Effector memory CD4-positive, alpha-beta T cell (primary cell): ENCODE measurements at places on chromosomes 7 and 10.

DNA sequence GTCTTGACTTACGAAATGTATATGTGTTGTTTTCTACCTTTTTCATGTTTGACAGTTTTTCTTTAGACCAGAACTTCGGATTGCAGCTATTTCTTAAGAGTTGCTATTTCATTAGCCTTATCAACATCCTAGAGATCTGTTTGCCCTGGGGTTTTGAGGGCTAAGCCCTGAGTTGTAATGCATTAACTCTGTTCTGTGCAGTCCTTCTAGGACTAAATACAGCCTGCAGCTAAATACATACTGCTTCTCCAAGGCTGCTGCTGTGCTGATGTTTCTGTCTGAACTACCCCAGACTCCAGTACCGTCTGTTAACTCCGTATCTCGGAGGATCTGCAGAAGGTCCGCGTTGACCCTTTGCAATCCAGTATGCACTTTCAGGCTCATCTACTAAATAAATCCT, 26.5 kb downstream of the KIAA1217 start:
- no peak for DNase-seq

- DNase-seq: no peak
Observed at GRCh38 chr7:117118579-117119180, 165.4 kb downstream of the ST7 start.

DNA sequence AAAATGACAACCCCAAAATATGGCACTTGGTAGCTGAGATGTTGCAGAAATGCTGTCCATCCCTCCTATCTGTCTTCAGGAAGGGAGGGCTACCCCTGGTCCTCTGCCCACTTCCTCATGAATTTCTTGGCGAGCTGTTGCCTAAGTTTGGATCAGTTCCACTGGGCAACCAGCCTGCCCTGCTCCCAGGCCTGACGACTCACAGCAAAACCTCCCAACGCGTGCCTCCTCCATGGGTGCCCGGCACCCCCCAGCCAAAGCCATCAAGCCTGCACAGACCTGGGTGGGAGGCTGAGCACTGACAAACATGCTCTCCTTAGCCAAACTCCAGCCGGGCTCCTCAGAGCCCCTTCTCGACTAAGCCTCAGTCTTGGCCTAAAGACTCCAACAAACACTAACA, 8.9 kb downstream of the VSTM4 start:
- DNase-seq: no peak

DNA sequence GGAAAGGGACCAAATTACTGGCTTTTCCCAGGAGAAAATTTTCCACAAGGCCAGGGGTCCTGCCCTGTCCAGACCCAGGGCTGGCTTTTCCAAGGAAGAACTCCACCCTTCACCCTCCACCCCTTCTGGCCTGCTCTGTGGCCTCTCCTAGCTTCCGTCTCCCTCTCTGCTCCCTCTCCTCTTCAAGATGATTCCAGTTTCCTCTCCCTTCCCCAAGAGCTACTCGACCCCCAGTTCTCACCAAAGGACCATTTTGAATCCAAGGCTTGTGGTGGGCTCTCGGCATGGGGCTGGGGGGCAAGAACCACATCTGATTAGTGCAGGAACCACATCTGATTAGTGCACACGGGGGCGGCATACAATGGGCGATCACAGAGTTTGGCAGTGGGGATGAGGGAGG, 7.7 kb downstream of the CHAT start:
- DNase-seq: no peak

- no peak for DNase-seq
Observed at GRCh38 chr10:244227-244626, 109.0 kb downstream of the ZMYND11 start.

DNA sequence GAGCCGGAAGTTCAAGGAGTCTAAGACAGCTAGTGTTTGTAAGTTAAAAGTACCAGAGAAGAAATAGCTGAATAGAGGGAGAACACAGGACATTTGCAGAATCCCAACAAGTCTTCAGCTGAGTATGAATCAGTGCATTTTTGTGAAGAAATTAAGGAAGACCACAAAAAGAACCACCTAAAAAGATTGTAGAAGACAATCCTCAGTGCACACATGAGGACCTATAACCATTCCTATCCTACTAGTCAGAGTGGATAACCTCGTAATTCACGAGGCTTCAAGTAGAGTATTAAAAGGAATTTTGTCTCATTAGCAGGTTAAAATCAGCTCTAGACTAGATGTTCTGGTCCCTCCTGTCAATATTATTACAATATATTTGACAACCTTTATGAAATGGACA, 295.4 kb upstream of the KAT6B start:
- no peak for DNase-seq

DNA sequence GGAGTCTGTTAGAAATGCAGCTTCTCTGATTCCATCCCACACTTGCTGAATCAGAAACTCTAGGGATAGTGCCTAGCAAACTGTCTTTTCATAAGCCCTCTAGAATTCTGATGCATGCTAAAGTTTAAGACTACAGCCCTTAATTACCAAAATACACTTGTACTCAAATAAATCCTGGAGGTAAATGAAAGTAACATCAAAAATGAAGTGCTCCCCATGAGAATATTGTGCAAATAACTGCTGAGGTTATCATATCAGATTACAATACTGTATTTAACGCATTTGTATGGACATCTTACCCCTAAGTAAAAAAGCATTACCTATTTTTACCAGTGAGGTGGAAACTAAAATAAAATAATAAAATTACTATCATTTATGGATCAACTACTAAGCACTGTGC, 104.7 kb downstream of the CHCHD3 start:
- no peak for DNase-seq
